ENCODE measurements at places on chromosomes 4 and X.
A peak's percentile ranks its signal among the peaks of the same experiment; 100 is the strongest.

DNA sequence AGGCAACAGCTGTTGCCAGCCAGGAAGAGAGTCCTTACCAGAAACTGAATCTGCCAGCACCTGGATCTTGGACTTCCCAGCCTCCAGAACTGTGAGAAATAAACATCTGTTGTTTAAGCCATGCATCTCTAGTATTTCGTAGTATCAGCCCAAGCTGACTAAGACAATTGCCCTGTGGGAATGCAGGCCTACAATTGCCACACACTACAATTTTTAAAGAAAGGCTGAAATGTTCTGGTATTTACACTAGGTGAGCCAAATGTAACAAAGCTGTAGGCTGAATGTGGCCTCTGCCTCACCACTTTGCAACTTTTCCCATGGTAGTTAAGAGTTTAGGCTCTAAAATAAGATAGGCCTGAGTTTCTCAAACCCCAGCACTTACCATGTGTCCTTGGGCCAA, 59.1 kb downstream of the SPATA18 start:
- no peak for DNase-seq

GRCh38 chrX:72081605-72082320, 50.0 kb downstream of the RTL5 start:
- DNase-seq: no peak

DNA sequence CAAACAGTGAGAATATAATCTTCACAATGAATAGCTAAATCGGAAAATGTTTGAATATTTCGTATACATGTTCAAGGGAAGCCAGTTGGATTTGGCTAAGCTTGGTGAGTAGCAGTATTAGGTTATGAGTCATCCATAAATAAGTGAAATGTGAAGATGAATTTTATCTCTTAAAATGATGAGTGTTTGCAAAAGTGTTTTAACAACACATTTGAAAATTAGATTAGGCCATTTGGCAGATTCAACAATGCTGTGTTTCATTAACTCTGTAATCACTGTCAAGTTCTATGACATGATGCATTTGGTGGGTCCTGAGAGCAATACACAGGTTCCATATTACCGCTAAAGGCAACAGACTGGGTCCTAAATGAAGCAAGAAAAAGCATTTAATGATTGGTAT, 301.9 kb upstream of the PRPS2 start:
- no peak for DNase-seq

- DNase-seq: no peak
These were observed 161.5 kb downstream of the SOX3 start for GRCh38 chrX:140343226-140343868.

GRCh38 chrX:18825375-18825774, 117.9 kb downstream of the PPEF1 start:
- DNase-seq: no peak

DNA sequence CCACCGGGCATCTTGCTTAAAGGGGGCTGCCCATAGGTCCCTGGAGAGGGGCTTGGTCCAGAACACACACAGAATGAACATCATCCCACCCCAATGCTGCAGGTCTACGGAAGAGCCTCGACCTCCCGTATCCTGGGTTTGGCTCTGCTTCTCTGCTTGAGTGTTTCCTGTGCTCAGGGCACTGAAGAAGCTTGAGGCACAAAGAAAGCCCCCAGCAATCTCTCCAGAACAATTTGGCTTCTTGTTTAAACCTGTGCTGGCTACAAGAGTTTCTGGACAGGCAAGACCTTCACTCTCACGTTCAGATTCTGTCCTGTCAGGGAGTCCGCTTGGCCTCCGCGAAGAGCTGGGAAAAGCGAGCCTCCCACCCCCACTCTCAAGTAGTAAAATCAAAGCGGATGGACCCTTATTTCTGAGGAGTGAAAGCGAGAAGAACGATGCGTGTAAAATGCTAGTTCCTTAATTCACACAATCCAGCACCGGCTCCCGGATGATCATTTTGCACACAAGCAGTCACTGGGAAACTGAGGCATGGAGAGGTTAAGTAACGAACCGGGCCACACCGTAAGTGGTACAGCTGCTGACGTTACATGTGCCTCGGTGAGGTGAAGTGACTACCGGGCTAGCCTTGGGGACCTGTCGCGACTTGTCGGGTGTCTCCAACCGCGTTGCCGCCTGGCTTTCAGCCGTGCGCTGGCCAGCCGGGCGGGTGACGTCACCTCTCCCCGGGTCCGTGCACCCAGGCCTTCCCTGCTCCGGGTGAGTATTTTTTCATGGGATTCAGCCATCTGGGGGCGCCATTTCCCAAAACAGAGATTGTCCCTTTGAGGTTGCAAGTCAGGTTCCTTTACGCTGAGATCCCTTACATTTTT, 3.1 kb upstream of the SFRP2 start:
- DNase-seq: peak; percentile 41
